ENCODE measurements at places on chromosomes 3 and 15.
A peak's percentile ranks its signal among the peaks of the same experiment; 100 is the strongest.

DNA sequence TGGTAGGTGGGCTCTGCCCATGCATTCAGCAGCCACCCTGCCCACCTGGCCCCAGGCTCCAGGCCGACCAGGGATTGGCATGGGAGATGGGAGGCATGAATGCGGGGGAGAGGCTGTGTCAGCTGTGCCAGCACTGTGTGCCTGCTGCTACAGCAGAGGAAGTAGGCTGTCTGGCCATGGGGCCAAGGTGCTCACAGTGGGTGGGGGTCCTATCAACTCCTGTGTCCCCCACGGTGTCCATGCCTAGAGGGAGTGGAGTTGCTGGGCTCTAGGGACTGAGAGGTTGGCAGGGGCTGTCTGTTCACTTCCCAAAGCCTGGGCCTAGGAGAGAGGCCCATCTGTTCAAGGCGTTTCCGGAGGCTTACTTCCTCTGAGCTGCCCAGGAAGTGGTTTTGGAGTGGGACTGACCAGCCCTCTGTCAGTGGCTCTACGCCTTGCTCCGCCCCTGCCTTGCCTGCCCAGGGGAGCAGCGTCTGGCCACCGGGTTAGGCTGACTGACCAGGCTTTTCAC, 5.8 kb downstream of the PRKCD start:
- no peak for DNase-seq
- peaks cover 48% of the 10 kb centered on the region for H3K4me1 ChIP-seq
- peaks cover 3% of the 10 kb centered on the region for H3K27me3 ChIP-seq
- no peak overlapping the region for H3K4me3 ChIP-seq
- H3K27ac ChIP-seq: no peak overlapping the region

GRCh38 chr3:27307566-27307965, 61.6 kb downstream of the NEK10 start:
- peaks cover 9% of the 10 kb centered on the region for H3K4me1 ChIP-seq
- no peak for DNase-seq
- H3K4me3 ChIP-seq: no peak overlapping the region
- H3K36me3 ChIP-seq: no peaks in the 10 kb centered on the region
- no peak overlapping the region for H3K27ac ChIP-seq
- no peaks in the 10 kb centered on the region for H3K27me3 ChIP-seq

GRCh38 chr3:40179016-40179415, 130.5 kb upstream of the EIF1B start:
- H3K4me1 ChIP-seq: peaks cover 4% of the 10 kb centered on the region
- peaks cover 3% of the 10 kb centered on the region for H3K27me3 ChIP-seq
- peak; percentile 77 for DNase-seq
- H3K36me3 ChIP-seq: no peaks in the 10 kb centered on the region

- peaks cover 18% of the 10 kb centered on the region for H3K4me1 ChIP-seq
- no peak overlapping the region for H3K4me3 ChIP-seq
- peaks cover 10% of the 10 kb centered on the region for H3K36me3 ChIP-seq
- DNase-seq: no peak
- H3K27ac ChIP-seq: no peak overlapping the region
- H3K27me3 ChIP-seq: no peaks in the 10 kb centered on the region
These were observed 152.2 kb downstream of the ALCAM start for GRCh38 chr3:105518806-105519418.

GRCh38 chr3:98073486-98073885, 13.5 kb upstream of the OR5AC2 start:
- DNase-seq: no peak
- H3K36me3 ChIP-seq: no peaks in the 10 kb centered on the region
- no peaks in the 10 kb centered on the region for H3K27me3 ChIP-seq
- H3K4me3 ChIP-seq: no peak overlapping the region
- H3K27ac ChIP-seq: no peak overlapping the region
- no peaks in the 10 kb centered on the region for H3K4me1 ChIP-seq

- no peak for DNase-seq
- no peak overlapping the region for H3K27ac ChIP-seq
- no peak overlapping the region for H3K4me3 ChIP-seq
- H3K27me3 ChIP-seq: peaks cover 4% of the 10 kb centered on the region
These were observed 68.4 kb upstream of the ABHD17C start for GRCh38 chr15:80626643-80627120.

DNA sequence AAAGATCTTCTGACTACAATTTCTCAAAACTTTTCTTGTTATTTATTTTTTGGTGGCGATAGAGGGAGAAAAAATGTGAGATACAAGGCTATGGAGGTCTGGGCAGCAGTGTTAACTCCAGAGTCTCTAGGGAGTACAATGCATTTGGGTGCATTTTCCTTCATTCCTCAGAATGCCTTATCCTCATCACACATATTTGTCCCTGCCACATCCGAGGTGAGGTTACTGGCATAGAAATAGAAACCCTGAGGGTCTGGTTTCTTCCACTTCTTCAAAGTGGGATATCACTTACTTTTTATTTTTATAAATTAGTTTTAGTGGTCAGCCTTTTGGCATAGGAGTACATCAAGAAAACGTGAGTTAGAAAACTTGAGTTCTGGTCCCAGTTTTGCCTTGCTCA, 150.4 kb downstream of the TIGIT start:
- no peak for DNase-seq
- no peak overlapping the region for H3K27ac ChIP-seq
- H3K27me3 ChIP-seq: no peaks in the 10 kb centered on the region

- no peak overlapping the region for H3K27ac ChIP-seq
- no peaks in the 10 kb centered on the region for H3K27me3 ChIP-seq
- H3K4me1 ChIP-seq: peaks cover 41% of the 10 kb centered on the region
- DNase-seq: no peak
- H3K4me3 ChIP-seq: peak overlapping the region; percentile 46
These were observed 33.8 kb downstream of the MBNL1 start for GRCh38 chr3:152302521-152303021.

GRCh38 chr15:48393645-48394506, 62.6 kb downstream of the DUT start:
- peaks cover 22% of the 10 kb centered on the region for H3K4me1 ChIP-seq
- H3K27me3 ChIP-seq: no peaks in the 10 kb centered on the region
- H3K27ac ChIP-seq: no peak overlapping the region
- H3K4me3 ChIP-seq: no peak overlapping the region
- H3K36me3 ChIP-seq: no peaks in the 10 kb centered on the region

DNA sequence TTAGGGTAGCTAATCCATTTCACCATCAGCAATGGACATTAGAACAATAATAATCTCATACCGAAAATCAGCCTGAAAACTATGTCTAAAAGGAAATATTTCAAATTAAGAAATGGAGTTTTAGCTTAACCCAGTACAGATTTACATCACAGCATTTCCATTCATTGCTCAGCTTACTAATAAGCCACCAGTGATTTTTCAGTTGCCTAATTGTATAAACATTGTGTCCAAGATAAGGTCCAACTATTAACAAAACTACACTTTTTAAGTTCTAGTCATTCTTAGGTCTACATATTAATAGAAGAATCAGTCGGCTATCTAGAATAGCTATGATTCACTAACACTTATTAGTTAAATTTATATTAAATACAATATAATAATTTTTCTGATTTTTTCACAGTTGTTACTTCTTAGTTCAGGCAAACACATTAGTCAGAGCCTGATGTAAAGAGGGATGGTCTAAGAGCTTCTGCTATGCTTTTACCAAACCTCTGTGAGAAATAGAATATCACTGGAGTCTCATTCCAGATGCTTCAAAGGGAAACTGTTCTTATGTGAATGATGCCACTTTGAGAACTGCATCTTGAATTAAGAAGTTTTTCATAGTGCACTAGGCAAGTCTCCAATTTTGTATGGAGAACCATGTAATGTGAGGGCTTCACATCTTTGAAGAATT, 74.1 kb downstream of the CMSS1 start:
- H3K4me3 ChIP-seq: no peak overlapping the region
- H3K27me3 ChIP-seq: no peaks in the 10 kb centered on the region
- no peak overlapping the region for H3K27ac ChIP-seq
- no peak for DNase-seq
- H3K4me1 ChIP-seq: peaks cover 13% of the 10 kb centered on the region
- H3K36me3 ChIP-seq: no peaks in the 10 kb centered on the region

- DNase-seq: no peak
- H3K27me3 ChIP-seq: no peaks in the 10 kb centered on the region
- no peaks in the 10 kb centered on the region for H3K4me1 ChIP-seq
- H3K27ac ChIP-seq: no peak within 1 kb of the TSS
- H3K4me3 ChIP-seq: no peak within 1 kb of the TSS
These were observed at the start of gene GNB5 for GRCh38 chr15:52191207-52191606. GNB5 (minus strand) TSS chr15:52191392; CDS start chr15:52184676, 6,716 bp downstream.

DNA sequence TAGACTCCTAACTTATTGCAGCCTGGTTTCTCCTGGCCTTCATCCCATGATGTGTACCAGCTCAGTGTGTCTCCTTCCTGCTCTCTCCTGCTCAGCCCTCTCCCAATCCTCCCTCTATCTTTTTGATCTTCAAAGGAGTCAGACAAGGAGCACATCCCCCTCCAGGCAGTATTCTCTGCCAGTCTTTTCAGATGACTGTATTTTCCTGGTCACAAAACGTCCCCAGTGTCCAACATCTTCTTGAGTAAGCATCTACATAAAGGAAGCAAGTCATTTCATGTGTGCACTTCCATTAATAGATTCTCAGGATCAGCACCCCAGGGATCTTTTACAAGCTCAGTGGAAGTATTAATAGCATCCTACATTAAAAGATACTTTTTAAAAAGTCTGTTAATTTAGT, 148.9 kb upstream of the THBS1 start:
- H3K4me1 ChIP-seq: peaks cover 16% of the 10 kb centered on the region
- no peak for DNase-seq
- no peak overlapping the region for H3K4me3 ChIP-seq
- H3K36me3 ChIP-seq: no peaks in the 10 kb centered on the region

DNA sequence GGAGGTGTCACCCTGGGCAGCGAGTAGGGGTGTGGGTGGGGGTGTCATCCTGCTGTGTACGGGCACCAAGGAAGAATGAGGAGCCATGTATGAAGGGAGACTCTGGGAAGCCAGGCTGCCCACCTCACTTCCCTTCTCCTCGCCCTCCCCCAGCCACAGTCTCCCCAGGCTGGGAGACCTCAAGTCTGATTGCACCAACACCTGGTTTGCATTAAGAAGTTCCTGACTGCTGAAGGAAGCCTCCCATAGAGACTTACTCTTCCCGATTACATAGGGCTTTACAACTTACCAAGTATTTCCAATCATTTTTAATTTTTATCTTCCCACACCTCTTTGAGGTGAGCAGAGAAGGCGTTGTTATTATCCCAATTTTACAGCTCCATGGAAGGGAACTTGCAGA, 29.5 kb upstream of the SMAD3 start:
- peaks cover 14% of the 10 kb centered on the region for H3K27me3 ChIP-seq
- peaks cover 25% of the 10 kb centered on the region for H3K4me1 ChIP-seq
- DNase-seq: no peak

DNA sequence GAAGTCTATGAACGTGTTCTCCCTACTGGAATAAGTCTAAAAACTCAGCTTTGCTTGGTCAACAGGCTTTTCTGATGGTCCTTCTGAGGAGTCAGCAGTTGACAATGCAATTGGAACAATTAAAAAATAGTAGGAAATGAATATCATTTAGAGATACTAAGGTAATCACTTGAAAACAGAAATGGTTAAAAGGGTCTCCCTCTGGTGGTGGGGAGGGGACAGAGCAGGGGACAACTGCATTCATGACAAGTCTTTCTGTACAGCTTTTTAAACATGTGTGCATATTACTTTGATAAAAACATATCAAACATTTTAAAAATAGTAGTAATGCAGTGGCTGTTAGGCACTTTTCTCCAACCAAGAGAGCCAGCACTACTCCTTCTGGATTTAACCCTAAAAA, 119.9 kb upstream of the FHIT start:
- DNase-seq: no peak
- H3K4me1 ChIP-seq: peaks cover 4% of the 10 kb centered on the region
- H3K27me3 ChIP-seq: no peaks in the 10 kb centered on the region
- no peak overlapping the region for H3K27ac ChIP-seq

- H3K27ac ChIP-seq: peak overlapping the region; percentile 28
- H3K36me3 ChIP-seq: no peaks in the 10 kb centered on the region
- H3K27me3 ChIP-seq: peaks cover 79% of the 10 kb centered on the region
- peak overlapping the region; percentile 86 for H3K4me3 ChIP-seq
- DNase-seq: no peak
- peaks cover 28% of the 10 kb centered on the region for H3K4me1 ChIP-seq
These were observed 3.1 kb upstream of the MECOM start for GRCh38 chr3:169666376-169667165.

DNA sequence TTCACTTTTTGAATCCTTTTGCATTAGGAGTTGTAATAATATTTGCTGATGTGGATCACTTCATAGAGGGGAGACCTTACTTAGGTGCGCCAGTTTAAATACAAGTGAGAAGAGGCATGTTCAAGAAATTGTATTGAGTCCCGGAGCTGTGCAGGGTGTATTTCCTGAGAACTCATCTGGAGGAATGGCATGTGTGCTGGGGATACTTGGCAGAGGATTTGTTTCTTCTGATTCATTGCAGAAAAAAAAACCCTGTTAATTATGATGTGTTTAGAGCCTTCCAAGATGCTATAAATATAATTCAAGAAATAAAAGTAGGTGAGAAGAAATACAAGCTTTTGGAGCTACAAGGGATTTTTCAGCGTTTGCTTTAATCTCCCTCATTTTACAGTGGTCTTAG, 97.6 kb downstream of the TPRG1 start:
- no peaks in the 10 kb centered on the region for H3K4me1 ChIP-seq
- no peak overlapping the region for H3K27ac ChIP-seq
- no peaks in the 10 kb centered on the region for H3K36me3 ChIP-seq
- DNase-seq: no peak
- H3K4me3 ChIP-seq: no peak overlapping the region

- H3K27ac ChIP-seq: peak overlapping the region; percentile 9
- DNase-seq: no peak
- peak overlapping the region; percentile 44 for H3K4me3 ChIP-seq
- no peaks in the 10 kb centered on the region for H3K27me3 ChIP-seq
- peaks cover 25% of the 10 kb centered on the region for H3K4me1 ChIP-seq
- no peaks in the 10 kb centered on the region for H3K36me3 ChIP-seq
These were observed 155.1 kb downstream of the MAGI1 start for GRCh38 chr3:65883613-65884012.

GRCh38 chr3:25897019-25897418, 107.1 kb downstream of the OXSM start:
- H3K36me3 ChIP-seq: no peaks in the 10 kb centered on the region
- no peak for DNase-seq
- H3K27me3 ChIP-seq: no peaks in the 10 kb centered on the region
- no peaks in the 10 kb centered on the region for H3K4me1 ChIP-seq
- no peak overlapping the region for H3K4me3 ChIP-seq
- no peak overlapping the region for H3K27ac ChIP-seq
